ENCODE measurements at places on chromosomes 7 and 10.

DNA sequence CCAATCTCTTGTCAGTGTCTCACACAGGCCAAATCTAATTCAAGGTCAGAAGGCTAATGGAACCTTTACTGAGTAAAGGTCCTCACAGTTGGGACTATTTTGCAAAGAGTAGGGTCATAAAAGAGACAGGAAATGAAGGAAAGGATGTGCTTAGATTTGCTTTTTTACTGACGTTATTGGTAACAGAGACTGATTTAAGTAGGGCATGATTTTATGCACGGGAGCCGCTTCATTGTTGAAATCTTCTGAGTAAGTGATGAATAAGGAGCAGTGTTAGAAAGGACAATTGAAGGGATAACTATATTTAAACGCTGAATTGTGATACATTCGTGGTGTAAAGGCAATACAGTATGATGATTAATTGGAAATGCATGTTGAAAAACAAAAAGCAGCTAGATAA lies 261.5 kb downstream of the MALRD1 start:
- no peak for DNase-seq

DNA sequence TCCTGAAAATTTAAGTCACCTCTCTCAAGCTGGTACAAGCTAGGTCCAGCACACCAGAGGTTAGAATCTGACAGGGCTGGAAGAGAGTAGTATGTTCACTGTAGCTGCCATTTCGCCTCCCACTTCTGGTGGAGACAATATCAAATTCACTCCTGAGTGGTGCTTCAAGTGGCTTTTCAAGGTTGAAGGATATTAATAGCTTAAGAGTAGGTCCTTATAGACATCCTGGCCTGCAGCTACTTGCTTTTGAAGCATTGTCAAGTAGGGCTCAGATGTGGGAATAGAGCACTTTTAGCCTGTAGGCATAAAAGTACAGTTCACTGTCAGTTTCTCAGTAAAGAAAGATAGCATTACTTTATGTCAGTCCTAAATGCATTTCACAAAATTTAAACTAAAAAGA lies 270.5 kb upstream of the PLPP4 start:
- DNase-seq: no peak

DNA sequence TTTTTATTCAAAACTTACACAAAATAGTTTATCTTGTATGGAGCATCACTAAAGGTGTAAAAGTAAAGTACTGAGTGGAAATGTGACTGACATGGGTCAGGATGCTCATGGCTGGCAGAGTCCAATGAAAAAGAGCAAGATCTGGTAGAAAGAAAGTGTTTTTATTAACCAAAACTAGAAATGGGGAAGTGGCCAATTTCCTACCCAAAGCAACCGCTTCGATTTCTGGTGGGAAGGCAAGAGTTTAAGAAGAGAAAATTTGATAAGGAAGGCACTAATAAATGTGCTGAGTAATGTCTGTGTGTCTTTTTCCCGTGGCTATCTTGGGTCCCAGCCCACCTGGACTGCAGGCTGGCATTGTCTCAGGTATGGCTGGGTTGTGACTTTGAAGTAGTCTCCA lies 277.7 kb downstream of the ANKRD7 start:
- DNase-seq: no peak

- no peak for DNase-seq
Observed at GRCh38 chr7:77538281-77539212, 1.5 kb downstream of the PTPN12 start.

DNA sequence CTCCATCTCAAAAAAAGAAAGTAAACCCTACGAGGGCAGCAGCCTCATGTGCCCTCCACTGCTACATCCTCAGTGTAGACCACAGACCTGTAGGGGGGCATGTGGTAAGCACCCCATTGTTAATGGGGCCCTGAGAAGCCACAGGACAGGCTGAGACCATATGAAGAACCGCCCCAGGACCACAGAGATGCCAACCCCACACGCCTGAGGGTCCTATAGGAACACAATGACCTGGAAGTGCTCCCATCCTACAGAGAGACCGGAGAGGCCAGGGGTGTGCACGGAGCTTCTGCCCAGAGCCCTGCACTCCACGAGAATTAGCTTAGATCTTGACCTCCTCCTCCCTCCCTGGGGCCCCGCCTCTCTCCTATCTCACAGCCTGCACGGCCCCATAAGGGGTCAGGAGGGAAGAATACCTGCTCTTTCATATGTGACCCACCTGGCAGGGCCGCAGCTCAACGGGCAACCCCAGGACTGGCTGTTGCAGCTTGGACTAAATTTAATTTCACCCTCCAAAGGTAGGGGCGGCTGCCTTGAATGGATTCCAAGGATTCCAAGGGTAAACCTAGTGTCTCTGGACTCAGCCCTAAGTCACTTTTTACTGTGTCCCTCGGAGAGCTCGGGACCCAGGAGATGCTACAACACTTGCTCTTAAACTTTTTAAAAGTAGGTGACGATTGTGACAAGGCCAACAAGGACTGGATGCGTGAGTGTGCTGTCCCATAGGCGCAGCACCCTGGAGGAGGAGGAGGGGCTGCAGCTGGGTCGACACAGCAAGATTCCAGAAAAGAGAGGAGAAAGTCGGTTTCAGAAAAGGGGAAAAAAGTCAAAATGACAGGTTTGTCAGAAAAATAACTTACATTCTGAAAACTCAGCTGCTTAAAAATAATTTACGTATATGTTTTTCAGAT lies 24.2 kb downstream of the PRKAG2 start:
- DNase-seq: no peak

- no peak for DNase-seq
Observed at GRCh38 chr7:140447841-140448240, 31.5 kb downstream of the MKRN1 start.

- DNase-seq: no peak
Observed at GRCh38 chr7:154546946-154547587, 455.9 kb downstream of the PAXIP1 start.

- no peak for DNase-seq
Observed at GRCh38 chr10:57334523-57334922, 933.2 kb downstream of the IPMK start.

- no peak for DNase-seq
Observed at GRCh38 chr7:124712017-124712416, 53.6 kb downstream of the GPR37 start.

DNA sequence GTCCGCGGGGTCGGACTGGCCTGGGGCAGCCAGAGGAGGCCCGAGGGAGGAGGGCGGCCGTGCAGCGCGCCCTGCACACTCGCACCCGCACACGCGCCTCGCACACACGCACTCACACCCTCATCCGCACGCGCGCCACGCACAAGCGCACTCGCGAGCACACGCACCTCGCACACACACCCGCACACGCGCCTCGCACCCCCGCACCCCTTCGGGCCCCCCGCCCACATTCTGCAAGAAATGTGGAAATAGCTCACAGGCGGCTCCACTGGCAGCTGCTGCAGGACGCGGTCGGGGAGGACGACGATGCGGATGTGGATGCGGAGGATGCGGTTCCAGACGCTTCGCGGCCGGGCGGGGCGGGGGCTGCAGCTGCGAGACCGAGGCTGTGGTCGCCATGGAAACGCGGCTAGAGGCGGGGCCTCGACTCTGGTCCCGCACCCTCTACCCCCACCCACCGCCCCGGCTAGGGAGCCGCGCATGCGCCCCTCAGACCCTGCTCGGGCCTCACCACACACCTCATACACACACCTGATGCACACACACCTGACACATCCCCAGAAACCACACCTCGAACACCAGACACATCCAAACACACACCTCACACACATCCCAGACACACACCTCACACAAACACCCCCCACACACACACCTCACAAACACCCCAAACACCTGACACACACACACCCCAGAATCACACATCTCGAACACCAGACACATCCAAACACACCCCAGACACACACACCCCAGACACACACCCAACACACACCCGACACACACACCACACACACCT lies at the start of gene CALY:
Gene CALY (minus strand): TSS at position 320 of the 793 bp plus-strand sequence. CDS start 7,907 bp downstream, outside the sequence.
- DNase-seq: peak; percentile 24

DNA sequence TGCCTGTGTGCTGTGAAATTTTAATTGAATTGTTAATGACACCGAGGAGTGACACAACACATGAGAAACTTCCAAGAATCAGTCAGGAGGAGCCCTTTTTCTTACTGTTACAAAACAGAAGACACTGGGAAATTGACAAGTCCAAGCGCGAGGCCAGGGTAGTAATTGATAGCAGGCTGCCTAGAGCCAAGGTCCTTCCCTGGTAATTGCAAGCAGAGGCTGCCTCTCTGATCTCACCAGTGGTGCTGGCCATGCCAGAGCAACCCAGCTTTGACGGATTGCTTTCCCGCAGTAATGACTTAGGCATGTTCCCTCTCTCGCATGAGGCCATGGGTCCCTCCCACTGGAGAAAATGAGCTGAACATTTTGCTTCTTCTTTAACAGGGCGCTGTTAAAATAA lies 111.5 kb downstream of the LRMDA start:
- no peak for DNase-seq

DNA sequence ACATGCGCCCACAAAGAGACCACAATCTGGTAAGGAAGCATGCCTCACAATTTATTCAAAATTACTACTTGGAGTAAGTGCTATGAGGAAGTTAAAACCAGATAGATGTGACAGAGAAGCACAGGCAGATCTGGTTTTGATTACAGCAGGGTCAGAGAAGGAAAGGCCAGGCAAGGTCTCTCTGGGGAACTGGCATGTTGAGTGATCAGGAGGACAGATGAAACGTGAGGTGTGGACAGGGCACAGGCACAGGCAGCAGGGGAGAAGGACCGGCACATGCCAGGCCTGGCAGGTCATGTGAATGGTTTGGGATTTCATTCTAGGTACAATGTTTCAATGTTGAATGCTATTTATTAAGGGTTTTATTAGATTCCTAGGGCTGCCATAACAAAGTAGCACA lies 51.6 kb downstream of the GPAM start:
- no peak for DNase-seq

DNA sequence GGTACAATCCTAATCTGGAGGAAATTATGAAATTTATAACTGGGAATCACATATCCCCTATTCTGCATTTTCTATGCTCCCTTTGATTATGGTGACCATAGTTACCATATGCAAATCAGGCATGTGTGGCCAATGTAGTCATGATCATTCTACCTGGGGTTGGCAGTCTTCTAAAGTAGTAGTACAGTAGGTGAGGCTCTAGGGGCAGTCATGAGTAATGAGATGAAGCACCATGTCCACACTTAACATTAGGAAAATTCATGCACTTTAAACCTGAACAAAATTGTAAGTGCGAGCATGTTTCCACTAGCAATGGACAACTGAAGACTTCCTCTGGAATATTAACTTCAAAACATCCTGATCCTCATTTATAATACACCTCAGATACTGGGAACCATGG lies 545.9 kb downstream of the SUGCT start:
- no peak for DNase-seq

GRCh38 chr10:103096130-103096529 lies 96.9 kb downstream of the NT5C2 start:
- no peak for DNase-seq

- no peak for DNase-seq
Observed at GRCh38 chr10:17512341-17513001, 58.1 kb upstream of the ST8SIA6 start.

DNA sequence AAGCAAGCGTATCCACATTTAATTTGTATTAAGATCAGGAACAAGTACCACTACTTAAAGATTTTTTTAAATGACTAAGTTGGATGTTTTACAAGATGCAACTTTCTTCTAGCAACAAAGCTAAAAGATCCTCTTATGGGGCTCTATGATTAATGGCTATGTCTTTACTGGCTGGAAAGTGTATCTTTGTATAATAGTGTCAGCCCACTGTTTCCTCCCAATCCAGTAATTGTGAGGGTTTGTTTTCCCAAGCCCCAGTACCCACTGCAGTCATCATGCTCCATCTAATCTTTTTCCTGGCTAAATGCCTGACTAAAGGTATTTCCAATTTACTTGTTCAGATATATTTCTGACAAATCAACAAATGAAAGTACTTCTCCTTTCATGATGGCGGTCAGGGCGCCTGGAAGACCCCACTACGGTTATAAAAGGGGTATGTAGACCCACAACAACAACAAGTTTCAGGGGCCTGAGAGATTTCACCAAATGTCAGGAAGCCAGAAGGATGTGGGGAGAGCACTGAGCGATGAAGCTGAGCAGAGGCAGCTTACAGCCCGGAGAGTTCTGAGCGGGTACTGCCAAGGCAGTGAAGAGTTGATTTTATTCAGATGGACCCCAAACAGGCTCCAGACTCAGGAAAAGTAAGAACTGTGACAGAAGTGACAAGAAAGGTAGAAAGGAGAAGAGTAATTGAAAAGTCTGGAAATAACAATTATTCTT lies 222.6 kb upstream of the KLF14 start:
- no peak for DNase-seq

- DNase-seq: no peak
Observed at GRCh38 chr7:128112781-128113221, 81.6 kb upstream of the LRRC4 start.

GRCh38 chr10:63094405-63094804 lies 38.7 kb upstream of the NRBF2 start:
- no peak for DNase-seq

- DNase-seq: no peak
Observed at GRCh38 chr7:90709501-90710465, 113.7 kb downstream of the CDK14 start.

DNA sequence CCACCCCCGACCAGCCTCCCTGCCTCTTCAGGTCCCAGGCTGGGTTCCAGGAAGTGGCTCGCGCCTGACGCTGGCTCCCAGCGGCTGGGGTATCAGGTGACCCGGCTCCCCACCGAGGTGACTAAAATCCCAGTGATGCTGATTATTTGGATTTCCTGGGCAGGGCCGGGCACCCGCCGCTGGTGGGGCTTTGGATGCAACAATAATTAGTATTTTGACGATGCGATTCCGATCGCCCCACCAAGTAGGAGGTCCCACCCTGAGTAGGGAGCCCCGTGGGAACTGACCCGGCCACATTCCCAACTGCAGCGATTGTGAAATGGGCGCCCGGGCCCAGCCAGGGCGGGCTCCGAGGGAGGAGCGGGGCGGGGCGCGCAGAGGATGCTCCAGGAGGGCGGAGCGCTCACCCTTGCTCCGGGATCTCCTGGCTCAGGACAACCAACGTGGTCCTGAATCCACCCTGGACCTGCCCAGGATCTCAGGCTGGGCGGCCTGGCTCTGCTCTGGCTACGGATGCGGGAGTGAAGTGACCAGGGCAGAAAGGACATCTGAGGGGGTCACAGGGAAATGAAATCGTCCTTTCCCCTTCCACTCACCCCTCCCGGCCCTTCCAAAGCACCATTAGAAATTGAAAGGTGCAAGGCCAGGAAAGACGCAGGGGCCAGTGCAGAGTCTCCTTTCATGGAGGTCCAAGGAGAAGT lies 32.6 kb downstream of the DUSP5 start:
- DNase-seq: no peak

- no peak for DNase-seq
Observed at GRCh38 chr10:19845503-19846368, 29.5 kb downstream of the PLXDC2 start.

DNA sequence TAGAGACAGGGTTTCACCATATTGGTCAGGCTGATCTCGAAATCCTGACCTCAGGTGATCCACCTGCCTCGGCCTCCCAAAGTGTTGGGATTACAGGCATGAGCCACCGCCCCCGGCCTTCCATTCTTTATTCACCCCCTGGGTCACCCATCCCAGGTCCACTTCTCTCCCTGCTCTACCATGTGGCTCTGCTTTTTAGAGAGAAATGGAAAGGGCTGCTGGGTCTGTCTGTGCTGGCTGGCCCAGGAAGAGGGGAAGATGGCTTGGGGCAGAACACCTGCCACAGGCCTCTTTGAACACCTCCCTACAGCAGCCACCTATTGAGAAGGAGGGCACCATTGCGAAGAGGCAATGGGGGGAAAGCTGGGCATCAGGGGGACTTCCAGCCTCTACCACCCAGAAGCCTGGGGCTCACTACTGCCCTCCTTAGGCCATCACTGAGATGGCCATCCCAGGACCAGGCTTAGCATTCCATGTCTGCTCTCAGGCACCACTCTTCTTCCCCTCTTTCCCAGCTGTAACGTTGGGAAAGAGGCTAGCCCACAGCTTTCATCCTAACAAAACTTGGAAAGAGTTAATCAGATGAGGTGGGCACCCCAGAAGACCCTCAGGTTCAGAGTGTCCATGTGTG lies 256.3 kb downstream of the GRID1 start:
- no peak for DNase-seq
